ENCODE measurements at places on chromosomes 5 and 9. TPM values are rescaled to one million over a fixed set of nuclear protein-coding genes. Genes with fewer than 3 reads are reported as not detected.

GMCL2 gene
- 0.14 TPM for total RNA-seq

DNA sequence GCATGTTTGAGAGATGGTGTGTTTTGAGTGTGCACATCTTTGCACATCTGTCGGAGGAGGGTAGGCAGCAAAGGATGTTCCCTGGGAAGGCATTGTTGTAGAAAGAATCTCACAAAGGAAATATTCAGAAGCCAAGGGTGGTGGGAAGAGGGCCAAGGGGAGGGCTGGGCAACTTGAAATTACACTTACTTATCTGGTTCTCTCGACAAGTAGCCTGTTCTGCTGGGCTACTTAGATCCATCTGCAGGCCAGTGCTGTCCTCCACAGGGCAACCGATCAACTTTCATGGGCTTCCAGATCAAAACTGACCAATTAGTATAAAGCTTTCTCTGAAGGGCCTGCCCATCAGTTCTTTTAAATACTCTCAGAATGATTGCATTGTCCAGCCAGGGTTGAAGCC is 495.2 kb downstream of the GADD45G start:
- no peak for ATAC-seq

GRCh38 chr5:163867738-163868137 is 362.3 kb downstream of the MAT2B start:
- ATAC-seq: no peak

GRCh38 chr9:124510650-124511425 is 3.6 kb upstream of the NR5A1 start:
- ATAC-seq: no peak

GLRA1 gene
- 3.6 TPM for total RNA-seq

- ATAC-seq: no peak
Measured at GRCh38 chr5:128842241-128842640, 123.0 kb upstream of the SLC27A6 start.
